ENCODE measurements at places on chromosomes 12 and 14. TPM values are rescaled to one million over a fixed set of nuclear protein-coding genes. Genes with fewer than 3 reads are reported as not detected.

- no peak for DNase-seq
These were observed 112.9 kb downstream of the PRKCH start for GRCh38 chr14:61434311-61434710.

GRCh38 chr14:51613416-51613815 lies 38.3 kb upstream of the FRMD6 start:
- DNase-seq, result no peak

DNA sequence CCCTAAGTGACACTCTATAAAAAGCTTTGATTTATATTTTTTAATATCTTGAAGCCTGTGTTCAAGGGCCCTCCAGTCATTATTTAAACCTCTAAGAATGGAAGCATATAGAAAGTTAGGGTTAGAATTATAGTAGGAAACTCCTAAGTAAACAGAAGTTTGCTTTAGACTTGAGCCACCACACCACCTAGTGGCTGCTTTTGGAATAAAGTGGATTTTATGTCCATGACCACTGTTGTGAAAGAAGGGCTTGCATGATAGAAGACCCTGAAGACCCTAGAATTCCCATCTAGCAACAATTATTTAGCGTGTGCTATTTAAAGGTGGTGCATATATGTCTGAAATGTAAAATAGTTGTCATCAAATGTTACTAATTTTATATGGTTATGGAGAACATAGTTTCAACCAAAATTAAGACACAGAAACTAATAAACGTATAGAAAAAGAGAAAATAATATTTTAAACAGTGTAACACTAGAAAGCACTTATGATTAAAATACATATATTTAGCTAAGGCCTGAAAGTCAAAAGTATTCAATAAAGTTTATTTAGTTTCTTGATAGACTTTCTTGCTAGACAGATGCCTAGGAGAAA lies 21.3 kb downstream of the LRRIQ1 start:
- peak; percentile 72 for DNase-seq

- no peak for DNase-seq
These were observed 224.8 kb downstream of the DACT1 start for GRCh38 chr14:58862416-58863160.

REM2 gene
- 0.09 TPM for total RNA-seq

TAS2R8 gene
- total RNA-seq, result not detected

ACOT4 gene
- total RNA-seq, result 0.34 TPM

SERPINA10 gene
- not detected for total RNA-seq

ENDOU gene
- total RNA-seq, result not detected

ADCY4 gene
- total RNA-seq, result 138 TPM

ADAM21 gene
- 0.33 TPM for total RNA-seq
